ENCODE measurements at places on chromosomes 13 and 19.
A peak's percentile ranks its signal among the peaks of the same experiment; 100 is the strongest.

GRCh38 chr19:47839913-47840312 is 18.2 kb downstream of the CRX start:
- peak; percentile 47 for DNase-seq

DNA sequence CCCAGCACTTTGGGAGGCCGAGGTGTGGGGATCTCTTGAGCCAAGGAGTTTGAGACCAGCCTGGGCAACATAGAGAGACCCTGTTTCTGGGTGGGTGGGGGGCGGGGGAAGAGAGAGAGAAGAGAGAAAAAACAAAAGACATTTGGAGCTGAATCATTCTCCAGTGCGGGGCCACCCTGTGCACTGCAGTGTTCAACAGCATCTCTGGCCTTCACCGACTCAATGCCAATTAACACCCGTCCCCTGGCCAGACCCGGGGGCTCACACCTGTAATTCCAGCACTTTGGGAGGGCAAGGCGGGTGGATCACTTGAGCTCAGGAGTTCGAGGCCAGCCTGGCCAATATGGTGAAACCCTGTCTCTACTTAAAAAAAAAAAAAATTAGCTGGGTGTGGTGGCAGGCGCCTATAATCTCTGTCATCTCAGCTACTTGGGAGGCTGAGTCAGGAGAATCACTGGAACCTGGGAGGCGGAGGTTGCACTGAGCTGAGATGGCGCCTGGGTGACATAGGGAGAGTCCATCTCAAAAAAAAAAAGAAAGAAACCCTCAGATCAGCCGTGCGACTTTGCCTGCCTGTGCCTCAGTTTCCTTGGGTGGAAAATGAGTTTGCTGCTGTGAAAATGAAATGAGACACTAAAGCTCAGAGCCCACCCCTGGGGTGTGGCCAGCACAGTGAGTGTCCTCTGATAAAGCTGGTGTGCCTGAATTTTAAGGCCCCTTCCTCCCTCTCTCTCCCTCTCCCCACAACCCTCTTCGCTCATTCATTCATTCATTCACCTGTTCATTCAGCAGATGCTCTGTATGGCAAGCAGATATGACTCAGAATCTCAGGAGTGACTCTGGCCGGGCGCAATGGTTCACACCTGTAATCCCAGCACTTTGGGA is 6.4 kb downstream of the KLF2 start:
- no peak for DNase-seq

DNA sequence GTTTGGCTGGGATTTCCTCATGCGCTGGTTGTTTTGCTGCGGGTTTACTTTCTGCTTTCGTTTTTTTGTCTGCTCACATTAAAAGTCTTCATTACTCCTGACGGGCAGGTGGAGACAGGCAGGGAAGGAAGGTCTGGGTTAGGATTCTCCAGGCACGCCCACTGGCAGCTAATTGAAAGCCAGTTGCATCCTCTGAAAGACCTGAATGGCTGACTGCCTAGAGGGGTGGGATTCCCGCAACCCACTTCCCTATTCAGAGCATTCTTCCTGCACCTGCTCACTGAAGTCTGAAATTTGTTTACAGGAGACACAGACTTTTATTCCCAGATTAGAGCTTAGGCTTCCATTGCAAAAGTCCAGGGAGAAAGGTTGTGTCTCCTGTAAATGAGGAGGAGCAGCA is 172.0 kb downstream of the UQCRFS1 start:
- no peak for DNase-seq

- DNase-seq: no peak
Measured at GRCh38 chr19:46133101-46133627, 8.7 kb upstream of the IGFL3 start.

DNA sequence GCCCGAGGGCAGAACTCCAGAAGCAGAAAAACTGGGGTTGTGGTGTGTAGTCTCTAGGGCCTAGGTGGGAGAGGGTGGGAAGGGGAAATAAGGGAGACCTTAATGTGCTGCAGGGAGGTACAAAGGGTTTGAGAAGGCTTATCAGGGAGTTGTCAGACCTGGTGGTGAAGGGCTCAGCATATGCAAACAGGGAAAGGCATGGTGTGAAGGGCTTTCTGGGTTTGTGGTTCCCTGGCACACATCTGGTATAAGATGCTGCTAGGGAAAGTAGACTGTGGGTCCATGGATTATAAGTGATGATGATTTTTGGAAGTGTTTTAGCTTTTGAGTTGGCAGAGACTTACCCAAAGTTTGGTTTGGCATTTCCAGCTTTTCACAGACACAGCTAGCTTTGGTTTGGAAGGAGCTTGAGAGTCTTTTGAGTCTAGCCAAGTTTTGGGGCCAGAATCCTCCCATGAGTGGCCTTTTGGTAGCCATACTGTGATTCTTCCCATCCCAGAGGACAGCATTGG is 2.2 kb downstream of the TRIM28 start:
- DNase-seq: no peak

DNA sequence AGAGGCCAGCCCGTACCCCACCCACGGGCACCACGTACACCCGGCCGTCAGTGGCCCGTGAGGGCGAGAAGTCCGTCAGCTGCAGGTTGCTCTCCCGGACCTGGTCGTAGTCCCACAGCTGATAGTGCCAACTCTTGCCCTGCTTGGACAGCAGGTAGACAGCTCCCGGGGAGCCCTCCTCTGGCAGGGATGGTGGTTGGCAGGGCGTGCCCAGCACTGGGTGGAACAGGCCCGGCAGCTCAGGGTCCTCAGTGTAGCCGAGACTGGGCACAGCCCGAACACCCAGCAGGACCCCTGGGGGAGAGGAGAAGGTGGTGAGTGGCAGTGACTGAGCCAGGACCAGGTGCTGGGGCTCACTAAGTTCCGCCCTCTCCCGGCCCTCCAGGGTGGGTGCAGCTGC is 7.8 kb downstream of the ACTMAP start:
- no peak for DNase-seq

DNA sequence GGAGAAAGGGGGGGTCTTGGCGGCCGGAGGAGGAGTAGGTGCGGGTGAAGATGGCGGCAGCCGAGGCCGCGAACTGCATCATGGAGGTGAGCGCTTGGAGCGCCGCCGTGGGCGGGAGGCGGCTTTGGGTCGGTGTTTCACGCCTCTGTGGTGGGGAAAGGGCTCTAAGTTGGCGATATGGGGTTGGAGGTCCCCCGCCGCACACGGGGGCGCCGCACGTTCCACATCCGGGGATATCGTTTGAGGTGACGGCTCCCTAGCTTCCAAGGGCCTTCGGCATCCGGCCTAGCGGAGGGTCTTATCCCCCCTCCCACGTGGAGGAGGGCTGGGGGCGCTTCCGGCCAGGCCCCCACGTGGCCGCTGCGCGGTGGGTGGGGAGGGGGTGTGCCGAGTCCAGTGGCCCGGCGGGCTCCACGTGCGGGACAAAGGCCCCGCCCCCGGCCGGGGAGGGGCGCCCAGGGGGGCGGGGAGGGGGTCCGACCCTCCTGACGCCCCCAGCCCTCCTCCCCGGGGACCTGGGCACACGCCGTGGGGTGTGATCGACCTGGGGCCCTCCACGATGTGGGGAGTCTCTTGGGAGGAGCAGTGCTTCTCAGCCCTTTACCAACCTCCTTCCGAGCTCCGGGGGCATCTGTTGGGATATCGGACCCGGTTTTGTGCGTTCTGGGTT is at the start of gene PRMT1:
PRMT1 (plus strand) TSS at position 41 of the 670 bp plus-strand sequence; CDS start at position 51, 10 bp downstream.
- no peak for DNase-seq

- no peak for DNase-seq
Measured at GRCh38 chr13:35727881-35728280, 251.4 kb upstream of the MAB21L1 start.

- DNase-seq: no peak
Measured at GRCh38 chr13:22227895-22228294, 557.0 kb downstream of the FGF9 start.

GRCh38 chr13:68190818-68191217 is 960.7 kb upstream of the PCDH9 start:
- DNase-seq: no peak

DNA sequence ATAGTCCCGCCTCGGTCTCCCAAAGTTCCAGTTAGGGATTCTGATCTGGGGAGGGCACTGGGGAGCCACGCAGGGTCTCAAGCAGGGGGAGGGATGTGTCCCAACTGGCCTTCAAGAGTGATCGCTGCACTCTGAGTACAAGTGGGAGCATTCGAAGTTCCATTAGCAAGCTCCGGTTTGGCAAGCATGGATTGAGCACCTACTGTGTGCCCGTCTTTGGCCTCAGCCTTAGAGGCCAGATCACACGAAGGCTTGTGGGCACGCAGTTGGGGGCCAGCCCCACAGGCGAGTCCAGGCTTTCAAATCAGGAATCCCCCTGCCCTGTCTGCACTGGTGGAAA is 32.1 kb upstream of the TCF3 start:
- DNase-seq: no peak

DNA sequence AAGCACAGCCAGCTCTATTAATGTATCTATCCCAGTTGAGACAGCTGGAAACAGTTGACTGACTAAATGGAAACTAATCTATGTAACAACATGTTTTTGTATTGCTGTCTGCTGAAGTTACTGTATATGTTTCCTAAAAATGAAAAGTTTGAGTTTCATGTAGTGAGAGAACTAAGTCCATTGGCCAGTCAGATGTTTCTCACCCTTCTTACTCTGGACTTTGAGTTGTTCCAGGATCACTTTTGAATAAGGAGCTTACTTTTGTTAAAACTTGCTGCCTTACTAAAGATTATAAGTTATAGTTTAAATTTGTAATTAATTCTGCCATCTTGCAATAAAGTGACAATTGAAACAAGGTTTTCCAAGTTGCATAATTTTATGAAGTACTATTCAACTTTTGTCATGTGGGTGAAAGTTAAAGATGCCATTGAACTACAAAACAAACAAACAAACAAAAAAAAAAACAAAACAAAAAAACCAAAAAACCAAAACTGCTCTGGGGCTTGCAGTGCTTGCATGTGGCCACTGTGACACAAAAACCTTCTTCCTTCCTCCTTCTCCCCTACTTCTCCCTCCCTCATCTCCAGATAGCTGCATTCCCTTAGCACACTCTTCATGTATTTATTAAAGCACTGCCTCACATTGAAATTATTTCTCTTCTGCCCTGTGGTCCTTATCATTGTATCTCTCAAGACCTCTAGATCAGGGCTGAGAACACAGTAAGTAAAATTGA is 15.3 kb downstream of the WDFY2 start:
- DNase-seq: no peak
